ENCODE measurements at places on chromosomes 7 and 10. TPM values are rescaled to one million over a fixed set of nuclear protein-coding genes. Genes with fewer than 3 reads are reported as not detected.

The PHTF2 gene
- polyA plus RNA-seq, result 23.3 TPM

The CAV2 gene
- not detected for polyA plus RNA-seq

The INSYN2A gene
- polyA plus RNA-seq, result not detected

The FAM3C gene
- 50.4 TPM for polyA plus RNA-seq

The OSBPL3 gene
- polyA plus RNA-seq, result 13.0 TPM

The CRYGN gene
- polyA plus RNA-seq, result not detected
